ENCODE measurements at places on chromosomes 3 and 15.

GRCh38 chr3:178036451-178037144 is 499.6 kb upstream of the KCNMB2 start:
- no peak for DNase-seq
- H3K4me1 ChIP-seq, result no peaks in the 10 kb centered on the region
- no peaks in the 10 kb centered on the region for H3K27me3 ChIP-seq
- H3K4me3 ChIP-seq, result no peak overlapping the region

GRCh38 chr3:17088017-17088416 is 203.3 kb downstream of the PLCL2 start:
- peaks cover 4% of the 10 kb centered on the region for H3K36me3 ChIP-seq
- H3K27ac ChIP-seq, result peak overlapping the region; percentile 75
- peaks cover 51% of the 10 kb centered on the region for H3K4me1 ChIP-seq
- no peak for DNase-seq
- H3K27me3 ChIP-seq, result no peaks in the 10 kb centered on the region
- no peak overlapping the region for H3K4me3 ChIP-seq

- no peak overlapping the region for H3K4me3 ChIP-seq
- H3K27me3 ChIP-seq, result no peaks in the 10 kb centered on the region
- H3K4me1 ChIP-seq, result no peaks in the 10 kb centered on the region
These were observed 37.4 kb downstream of the TNK2 start for GRCh38 chr3:195870937-195871336.

DNA sequence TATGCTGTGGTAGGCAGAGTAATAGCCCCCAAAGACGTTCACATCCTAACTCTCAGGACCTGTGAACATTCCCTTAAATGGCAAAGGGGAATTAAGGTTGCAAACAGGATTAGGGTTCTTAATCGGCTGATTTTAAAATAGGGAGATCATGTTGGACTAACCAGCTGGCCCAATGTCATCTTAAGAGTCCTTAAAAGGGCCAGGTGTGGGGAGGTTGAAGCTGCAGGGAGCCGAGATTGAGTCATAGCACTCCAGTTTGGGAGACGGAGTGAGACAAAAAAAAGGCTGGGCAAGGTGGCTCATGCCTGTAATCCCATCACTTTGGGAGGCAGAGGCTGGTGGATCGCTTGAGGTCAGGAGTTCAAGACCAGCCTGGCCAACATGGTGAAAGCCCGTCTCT is 1.6 kb upstream of the FLNB start:
- no peaks in the 10 kb centered on the region for H3K36me3 ChIP-seq
- H3K27me3 ChIP-seq, result no peaks in the 10 kb centered on the region
- DNase-seq, result no peak
- no peak overlapping the region for H3K4me3 ChIP-seq

DNA sequence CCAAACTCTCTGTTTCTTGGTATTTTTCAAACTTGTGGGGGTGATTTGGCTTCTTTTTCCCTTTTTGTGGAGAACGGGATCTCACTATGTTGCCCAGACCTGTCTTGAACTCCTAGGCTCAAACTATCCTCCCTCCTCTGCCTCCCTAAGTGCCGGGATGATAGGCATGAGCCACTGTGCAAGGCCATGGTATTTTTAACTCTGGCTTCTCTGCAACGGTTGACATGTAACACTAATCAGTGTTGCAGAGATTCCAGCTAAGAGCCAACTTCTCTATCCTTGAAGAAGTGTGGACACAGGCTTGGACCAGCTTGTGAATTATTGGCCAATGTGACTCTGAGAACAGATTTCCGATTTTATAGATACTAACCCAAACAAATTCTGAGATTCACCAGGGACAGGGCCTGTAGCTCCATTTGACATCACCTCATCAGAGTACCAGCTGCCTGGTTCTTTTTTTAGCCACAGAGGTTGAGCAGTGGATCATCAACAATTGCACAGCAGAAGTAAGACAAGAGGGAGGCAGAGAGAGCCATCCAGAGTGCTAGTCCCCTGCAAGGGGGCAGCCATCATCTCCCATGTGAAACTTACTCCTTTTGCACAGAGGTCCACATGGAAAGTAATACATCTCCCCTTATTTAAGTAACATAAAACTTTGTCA is 98.1 kb upstream of the SYNPR start:
- H3K27me3 ChIP-seq, result no peaks in the 10 kb centered on the region
- H3K4me1 ChIP-seq, result no peaks in the 10 kb centered on the region
- peak overlapping the region; percentile 20 for H3K27ac ChIP-seq
- no peak overlapping the region for H3K4me3 ChIP-seq
